ENCODE measurements at places on chromosomes 6 and 20. TPM values are rescaled to one million over a fixed set of nuclear protein-coding genes. Genes with fewer than 3 reads are reported as not detected.

MUC21 gene
- not detected for total RNA-seq

AVP gene
- total RNA-seq, result 1.6 TPM

DNA sequence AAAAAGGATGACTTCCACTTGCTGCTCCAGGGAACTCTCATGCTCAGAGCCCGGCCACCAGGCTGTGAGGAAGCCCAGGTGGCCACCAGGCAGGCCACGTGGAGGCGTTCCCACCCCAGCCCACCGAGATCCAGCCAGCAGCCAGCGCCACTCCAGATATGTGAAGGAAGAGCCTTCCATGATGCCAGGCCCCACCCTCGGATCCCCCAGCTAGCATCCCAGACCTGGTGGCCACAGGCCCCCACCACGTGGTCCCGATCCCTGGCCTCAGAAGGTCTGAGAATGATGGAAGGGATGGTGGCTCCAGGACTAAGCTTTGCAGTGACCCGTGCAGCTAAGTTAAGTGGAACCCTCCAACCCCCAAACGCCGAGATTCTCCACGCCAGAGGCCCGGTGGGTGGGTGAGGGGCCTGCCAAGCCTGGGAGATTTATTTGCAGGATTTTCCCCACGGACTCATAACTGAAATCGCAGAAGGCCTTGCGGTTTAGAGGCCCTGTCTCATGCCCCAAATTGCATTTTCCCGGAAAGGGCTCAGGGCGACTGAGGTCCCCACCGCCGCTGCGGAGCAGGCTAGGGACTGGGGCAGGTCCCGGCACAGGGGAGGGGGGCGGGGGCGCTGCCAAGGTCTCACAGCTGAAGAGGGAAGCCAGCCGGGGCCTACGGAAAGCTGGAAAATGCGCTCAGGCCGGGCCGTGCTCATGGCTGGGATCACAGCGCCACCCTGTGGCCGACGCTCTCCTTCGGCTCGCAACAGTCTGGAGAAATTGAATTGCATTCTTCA, 31.1 kb upstream of the CST7 start:
- no peaks in the 10 kb centered on the region for H3K27me3 ChIP-seq
- no peaks in the 10 kb centered on the region for H3K36me3 ChIP-seq
- H3K4me1 ChIP-seq, result no peaks in the 10 kb centered on the region
- H3K4me3 ChIP-seq, result no peak overlapping the region

GRCh38 chr6:110944681-110945151, 13.8 kb upstream of the GTF3C6 start:
- no peak overlapping the region for H3K27ac ChIP-seq
- H3K27me3 ChIP-seq, result no peaks in the 10 kb centered on the region
- DNase-seq, result peak; percentile 26
- H3K4me3 ChIP-seq, result no peak overlapping the region
- H3K36me3 ChIP-seq, result no peaks in the 10 kb centered on the region

GRCh38 chr6:10413850-10414738, 780 bp downstream of the TFAP2A start:
- peak overlapping the region; percentile 74 for H3K4me3 ChIP-seq
- no peak overlapping the region for H3K27ac ChIP-seq
- no peaks in the 10 kb centered on the region for H3K36me3 ChIP-seq
- no peak for DNase-seq
- H3K27me3 ChIP-seq, result peaks cover 92% of the 10 kb centered on the region
- peaks cover 12% of the 10 kb centered on the region for H3K4me1 ChIP-seq

DNA sequence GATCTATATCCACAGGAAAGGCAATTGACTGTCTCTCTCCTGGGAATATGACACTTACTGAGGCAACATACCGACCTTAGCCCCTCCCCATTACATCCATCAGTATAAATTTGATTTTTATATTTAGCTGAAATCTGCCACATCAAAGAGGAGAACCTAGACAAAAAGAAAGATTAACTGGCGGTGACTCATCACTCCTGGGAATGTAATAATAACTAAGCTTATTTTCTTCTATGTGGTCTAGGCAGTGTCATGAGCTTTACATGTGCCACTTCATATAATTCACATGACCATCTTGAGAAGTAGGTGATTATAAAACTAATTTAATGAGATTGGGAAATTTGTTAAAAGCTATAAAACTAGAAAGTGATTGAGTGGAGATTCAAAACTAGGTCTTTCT, 520.0 kb upstream of the HS3ST5 start:
- no peaks in the 10 kb centered on the region for H3K4me1 ChIP-seq
- H3K4me3 ChIP-seq, result no peak overlapping the region
- H3K27me3 ChIP-seq, result no peaks in the 10 kb centered on the region
- no peaks in the 10 kb centered on the region for H3K36me3 ChIP-seq

DNA sequence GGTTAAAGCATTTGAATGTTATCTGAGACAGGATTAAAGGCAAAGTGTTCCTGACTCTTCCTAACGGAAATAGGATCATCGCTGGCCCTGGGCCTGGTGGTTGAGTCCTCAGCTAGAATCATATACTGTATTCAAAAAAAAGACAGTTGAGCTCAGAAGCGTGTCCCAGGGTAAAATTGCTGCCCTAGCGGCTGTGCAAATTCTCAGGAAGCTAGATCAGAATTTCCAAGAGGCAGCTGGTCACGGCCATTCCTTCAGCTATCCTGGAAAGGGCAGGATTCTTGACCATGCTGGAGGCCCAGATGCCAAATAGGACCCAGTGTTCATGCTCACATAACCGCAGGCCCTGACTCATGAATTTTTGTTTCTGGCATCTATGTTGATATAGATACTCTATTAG, 67.4 kb downstream of the STMND1 start:
- no peaks in the 10 kb centered on the region for H3K4me1 ChIP-seq
- H3K27ac ChIP-seq, result no peak overlapping the region
- no peak for DNase-seq

DNA sequence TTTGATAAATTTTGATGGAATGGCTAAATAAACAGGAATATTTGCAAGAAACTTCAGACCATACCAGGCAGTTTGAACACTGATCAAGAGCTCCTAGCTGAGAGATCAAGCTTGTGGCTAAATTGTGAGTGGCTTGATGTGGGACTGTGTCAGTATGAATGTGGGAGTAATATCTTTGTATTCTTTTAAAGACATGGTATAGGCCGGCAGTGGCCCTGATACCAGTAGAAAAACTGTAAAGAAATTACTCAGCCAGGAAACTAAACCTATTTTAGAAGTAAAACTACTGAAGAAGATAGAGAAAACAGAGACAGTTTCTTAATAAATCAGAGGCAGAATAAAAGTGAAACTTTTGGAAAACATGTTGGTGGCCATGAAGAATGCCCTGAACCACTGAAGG, 608.4 kb upstream of the SYNCRIP start:
- H3K36me3 ChIP-seq, result no peaks in the 10 kb centered on the region
- no peaks in the 10 kb centered on the region for H3K27me3 ChIP-seq
- H3K27ac ChIP-seq, result no peak overlapping the region
- no peak for DNase-seq
- H3K4me3 ChIP-seq, result no peak overlapping the region

GRCh38 chr20:39936401-39936800, 752.6 kb downstream of the MAFB start:
- no peaks in the 10 kb centered on the region for H3K36me3 ChIP-seq
- H3K27me3 ChIP-seq, result no peaks in the 10 kb centered on the region
- no peak overlapping the region for H3K27ac ChIP-seq
- H3K4me3 ChIP-seq, result no peak overlapping the region
- no peaks in the 10 kb centered on the region for H3K4me1 ChIP-seq
